ENCODE measurements at places on chromosomes 1 and 21.

- no peak for DNase-seq
Observed at GRCh38 chr21:31310750-31311149, 33.3 kb downstream of the TIAM1 start.

- no peak for DNase-seq
Observed at GRCh38 chr21:45545691-45546531, 3.7 kb upstream of the SLC19A1 start.

DNA sequence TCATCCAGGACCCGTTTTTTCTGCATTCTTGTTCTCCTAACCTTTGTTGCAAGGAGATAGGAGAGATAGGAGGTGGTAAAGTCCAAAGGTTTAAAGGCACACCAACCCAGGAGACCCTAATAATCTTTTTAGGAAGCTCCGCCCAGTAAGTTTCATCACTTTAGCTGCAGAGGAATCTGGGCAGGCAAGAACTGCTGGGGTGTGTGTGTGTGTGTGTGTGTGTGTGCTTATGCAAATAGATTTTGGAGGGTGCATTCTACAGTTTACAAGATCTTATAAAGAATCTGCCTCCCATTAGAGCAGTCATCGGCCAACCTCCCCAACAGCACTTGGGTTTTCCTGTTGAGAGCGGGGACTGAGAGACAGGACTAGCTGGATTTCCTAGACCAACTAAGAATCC is 3.9 kb upstream of the IL10 start:
- DNase-seq, result no peak

GRCh38 chr1:13964768-13965167 is 264.8 kb downstream of the PRDM2 start:
- DNase-seq, result no peak

- no peak for DNase-seq
Observed at GRCh38 chr1:197807739-197808453, 32.6 kb upstream of the DENND1B start.

GRCh38 chr1:184664042-184664660 is 90.5 kb downstream of the EDEM3 start:
- DNase-seq, result no peak

GRCh38 chr1:232263452-232263851 is 366.5 kb downstream of the SIPA1L2 start:
- no peak for DNase-seq

DNA sequence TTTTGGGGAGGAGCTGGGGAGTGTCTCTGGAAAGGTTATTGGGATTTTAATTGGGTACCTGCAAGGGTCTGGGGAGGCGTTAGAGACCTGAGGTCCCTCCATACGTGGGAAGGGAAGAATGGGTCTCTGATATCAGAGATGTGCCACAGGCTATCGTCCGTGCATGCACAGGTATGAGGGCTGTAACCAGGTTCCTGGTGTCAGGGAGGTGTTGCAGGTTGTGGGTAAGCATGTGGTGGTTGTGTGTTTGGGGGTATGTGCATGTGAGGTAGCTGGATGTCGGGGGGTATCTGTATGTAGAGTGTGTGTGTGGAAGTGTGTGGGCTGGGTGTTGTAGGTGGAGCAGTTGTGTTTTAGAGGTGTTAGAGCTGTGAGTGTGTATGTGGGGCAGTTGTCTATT is 8.3 kb downstream of the AHDC1 start:
- DNase-seq, result no peak

Data from activated CD4-positive, alpha-beta T cell treated with anti-CD3 and anti-CD28 coated beads for 1 hour (primary cell).